A549 treated with CpdA at 1 μM for 4 hours (cell line): ENCODE measurements at places on chromosomes 7 and 10. TPM values are rescaled to one million over a fixed set of nuclear protein-coding genes. Genes with fewer than 3 reads are reported as not detected.

The CARD11 gene
- 1.1 to 2.1 TPM (median 1.4 TPM) in 5 replicates for total RNA-seq

The PKD2L1 gene
- 0.09 to 0.15 TPM in 2 of 5 replicates, not detected in the others for total RNA-seq

The RNF148 gene
- total RNA-seq: not detected in 5 replicates

The CHAT gene
- not detected in 5 replicates for total RNA-seq
